Sciatic nerve (tissue), 2 donors: ENCODE measurements at places on chromosomes 5 and 9. TPM values are rescaled to one million over a fixed set of nuclear protein-coding genes. Genes with fewer than 3 reads are reported as not detected.

- no peak for DNase-seq
Observed at GRCh38 chr9:106450549-106450948, 412.4 kb upstream of the ZNF462 start.

DNA sequence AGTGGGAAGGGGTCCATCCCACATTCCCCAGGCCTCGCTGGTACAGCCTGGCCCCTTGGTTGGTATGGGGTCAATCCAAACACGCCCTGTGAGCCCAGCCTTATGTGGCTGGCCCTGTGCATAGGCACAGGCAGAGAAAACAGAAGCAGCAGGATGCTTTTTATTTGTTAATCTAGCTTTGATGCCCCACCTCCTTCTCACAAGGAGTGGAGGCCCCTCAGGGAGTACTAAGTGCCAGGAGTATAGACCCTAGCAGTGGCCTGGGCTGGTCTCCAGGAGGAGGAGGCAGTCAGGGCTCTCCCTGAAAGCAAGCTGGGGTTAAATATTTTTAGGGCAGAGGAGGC lies 14.6 kb upstream of the TCF7 start:
- DNase-seq = no peak

DNA sequence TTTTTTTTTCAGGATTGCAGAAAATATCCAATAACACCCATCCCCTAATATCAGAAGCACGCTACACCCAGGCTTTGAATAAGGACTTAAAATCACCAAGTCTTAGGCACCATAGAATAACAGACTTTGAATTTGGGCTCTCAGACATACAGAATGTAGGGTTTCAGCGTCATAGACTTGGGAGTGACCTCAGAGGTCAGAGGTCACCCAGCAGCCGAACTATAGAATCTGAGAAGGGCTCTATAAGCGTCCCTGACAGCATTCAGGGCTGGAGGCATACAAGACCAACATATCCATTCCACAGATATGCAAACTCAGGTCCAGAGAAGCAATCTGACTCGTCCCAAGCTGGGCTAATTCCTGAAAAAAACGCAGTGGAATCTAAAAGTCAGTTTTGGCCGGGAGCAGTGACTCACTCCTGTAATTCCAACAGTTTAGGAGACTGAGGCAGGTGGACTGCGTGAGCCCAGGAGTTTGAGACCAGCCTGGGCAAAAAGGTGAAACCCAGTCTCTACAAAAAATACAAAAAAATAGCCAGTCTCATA lies 34.7 kb downstream of the SLC6A7 start:
- no peak for DNase-seq

DNA sequence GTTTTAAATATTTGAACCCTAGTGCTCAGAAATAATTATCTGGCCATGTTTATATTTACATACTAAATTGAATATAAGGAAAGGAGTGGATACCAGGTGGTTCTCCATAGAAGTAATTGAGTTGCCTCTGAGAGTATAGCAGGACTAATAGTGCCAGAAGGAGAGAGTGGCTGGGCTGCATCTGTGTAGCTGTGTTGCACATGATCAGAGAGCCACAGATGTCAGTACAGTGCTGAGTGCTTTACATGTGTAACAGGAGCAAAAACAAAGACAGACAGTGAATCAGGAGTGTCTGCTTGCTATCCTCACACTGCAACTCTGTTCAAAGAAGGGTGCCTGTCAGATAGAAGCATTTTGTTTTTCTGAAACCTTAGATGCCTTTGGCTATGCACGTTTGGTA lies 353.9 kb upstream of the PAPPA start:
- DNase-seq = no peak

PCDHB15 gene
- total RNA-seq = 7.3 TPM
